ENCODE measurements at places on chromosomes 16 and 17. TPM values are rescaled to one million over a fixed set of nuclear protein-coding genes. Genes with fewer than 3 reads are reported as not detected.

Gene NETO2
- 43.0 TPM for total RNA-seq

Gene PRAC1
- total RNA-seq = not detected

Gene TAT
- total RNA-seq = 0.16 TPM

Gene CBFA2T3
- total RNA-seq = 0.16 TPM

Gene SGF29
- total RNA-seq = 8.8 TPM

Gene TP53TG3B
- total RNA-seq = not detected

Gene MMP28
- 0.16 TPM for total RNA-seq

Gene CA4
- not detected for total RNA-seq

Gene TBC1D3C
- total RNA-seq = not detected
